Effector memory CD8-positive, alpha-beta T cell (primary cell): ENCODE measurements at places on chromosomes 1 and 21.

GRCh38 chr1:214002472-214002871 lies 14.7 kb downstream of the PROX1 start:
- H3K27ac ChIP-seq: no peak overlapping the region
- H3K36me3 ChIP-seq: no peaks in the 10 kb centered on the region
- no peaks in the 10 kb centered on the region for H3K27me3 ChIP-seq
- H3K4me1 ChIP-seq: no peaks in the 10 kb centered on the region
- H3K4me3 ChIP-seq: no peak overlapping the region
- no peak for DNase-seq

GRCh38 chr1:212311836-212312497 lies 26.8 kb downstream of the PPP2R5A start:
- H3K36me3 ChIP-seq: peaks cover 32% of the 10 kb centered on the region
- no peaks in the 10 kb centered on the region for H3K27me3 ChIP-seq
- peaks cover 63% of the 10 kb centered on the region for H3K4me1 ChIP-seq
- no peak overlapping the region for H3K4me3 ChIP-seq
- no peak for DNase-seq

DNA sequence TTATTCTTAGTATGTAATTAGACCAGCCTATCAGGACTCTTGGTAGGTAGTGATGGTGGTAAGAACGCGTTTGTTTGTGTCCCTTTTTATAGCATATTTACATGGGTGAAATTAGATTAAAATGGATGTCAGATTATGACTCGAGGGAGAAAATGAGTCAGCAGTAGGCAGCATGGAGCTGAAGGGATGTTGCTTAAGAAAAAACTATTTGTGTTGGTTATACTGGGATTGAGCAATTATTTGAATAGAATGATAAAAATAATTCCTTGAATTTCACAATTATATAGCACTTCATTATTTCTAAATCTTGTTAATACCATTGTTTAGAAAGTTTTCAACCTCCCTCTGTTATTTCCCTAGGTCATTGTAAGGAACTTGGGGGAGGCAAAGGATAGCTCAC lies 348.8 kb downstream of the RYR2 start:
- H3K4me1 ChIP-seq: no peaks in the 10 kb centered on the region
- H3K27me3 ChIP-seq: peaks cover 10% of the 10 kb centered on the region
- no peak for DNase-seq

DNA sequence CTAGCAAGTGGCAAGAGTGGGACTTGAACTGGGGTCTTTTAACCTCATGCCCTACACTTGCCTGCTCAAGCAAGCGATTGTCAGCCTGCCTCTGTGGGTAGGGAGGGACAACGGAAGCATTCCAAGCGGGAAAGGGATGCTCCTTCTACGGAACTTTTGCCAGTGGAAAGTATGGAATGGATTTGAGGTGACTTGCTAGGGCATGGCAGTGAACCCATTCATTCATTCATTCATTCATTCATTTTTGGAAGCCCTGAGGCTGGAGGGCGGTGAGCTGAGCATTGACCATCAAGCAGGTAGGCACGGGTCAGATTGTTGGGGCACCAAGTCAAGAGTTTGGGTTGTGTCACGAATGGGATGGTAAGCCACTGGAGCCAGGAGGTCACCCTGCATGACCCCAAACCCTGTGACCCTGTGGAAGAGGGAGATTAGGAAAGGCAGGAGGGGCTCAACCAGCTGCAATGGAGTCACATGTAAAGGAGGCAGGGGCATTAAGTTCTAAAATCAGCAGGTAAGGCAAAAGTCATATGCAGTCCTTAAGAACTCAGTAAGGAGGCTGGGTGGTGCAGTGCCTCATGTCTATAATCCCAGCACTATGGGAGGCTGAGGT lies 11.8 kb upstream of the CITED4 start:
- no peaks in the 10 kb centered on the region for H3K27me3 ChIP-seq
- no peaks in the 10 kb centered on the region for H3K36me3 ChIP-seq
- H3K4me1 ChIP-seq: peaks cover 35% of the 10 kb centered on the region
